GM10248 (cell line): ENCODE measurements at places on chromosomes 4 and X.

GRCh38 chr4:166257276-166257675, 384.2 kb downstream of the TLL1 start:
- DNase-seq = no peak

DNA sequence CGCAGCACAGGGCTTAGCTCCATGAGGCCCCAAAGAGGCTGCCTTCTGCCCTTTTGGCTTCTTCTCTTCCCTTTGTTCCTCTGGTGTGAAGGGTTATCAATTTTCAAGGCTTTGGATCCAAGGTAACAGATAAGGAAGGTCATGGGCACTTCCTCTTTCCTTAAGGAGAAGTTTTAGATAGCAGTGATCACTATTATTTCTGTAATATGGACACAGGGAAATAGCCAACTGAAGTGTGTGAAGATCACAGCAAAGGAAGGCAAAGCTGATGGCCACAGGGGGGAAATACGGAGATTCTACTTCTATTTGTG, 366.8 kb downstream of the UNC5C start:
- no peak for DNase-seq

- no peak for DNase-seq
Observed at GRCh38 chrX:27706526-27706925, 101.3 kb upstream of the MAGEB10 start.

GRCh38 chr4:160100316-160100715, 997.4 kb downstream of the RAPGEF2 start:
- DNase-seq = no peak

GRCh38 chr4:119783189-119783983, 154.8 kb upstream of the PDE5A start:
- no peak for DNase-seq

DNA sequence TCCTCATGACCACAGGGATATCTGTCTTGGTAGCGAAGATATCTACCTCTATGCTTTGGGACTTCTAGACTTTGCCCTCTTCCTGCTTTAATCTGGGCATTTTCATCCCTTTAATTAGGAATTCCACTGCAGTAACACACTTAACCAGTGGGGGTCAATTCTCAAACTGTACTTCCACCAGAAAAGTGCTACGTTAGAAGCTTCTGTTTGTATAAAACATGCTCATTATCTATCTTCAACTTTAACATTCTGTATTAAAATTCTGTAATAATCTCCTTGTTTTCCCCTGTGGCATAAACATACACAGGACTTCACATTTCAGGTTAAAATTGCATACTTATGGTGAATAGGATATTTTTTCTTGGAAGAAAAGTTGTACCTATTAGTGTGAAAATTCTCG, 105.6 kb downstream of the AMMECR1 start:
- no peak for DNase-seq
